ENCODE measurements at places on chromosomes 5 and 9.

DNA sequence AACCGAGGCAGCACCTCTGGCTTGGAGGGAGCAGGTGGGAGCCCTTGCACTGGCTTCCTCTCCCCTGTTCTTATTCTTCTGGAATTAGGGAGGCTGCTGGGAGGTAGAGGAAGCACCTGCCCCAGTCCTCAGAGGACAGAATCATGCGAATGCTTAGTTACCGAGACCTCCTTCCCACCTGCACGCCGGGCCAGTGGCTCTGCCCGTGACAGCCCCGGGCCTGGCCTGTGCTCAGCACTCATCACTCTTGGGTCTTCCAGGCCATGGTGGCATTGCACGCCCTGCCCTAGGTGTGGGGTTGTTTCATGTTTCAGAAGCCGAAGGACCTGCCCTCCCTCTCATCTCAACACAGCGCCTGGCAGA is 45.3 kb upstream of the NKD2 start:
- no peak for DNase-seq

DNA sequence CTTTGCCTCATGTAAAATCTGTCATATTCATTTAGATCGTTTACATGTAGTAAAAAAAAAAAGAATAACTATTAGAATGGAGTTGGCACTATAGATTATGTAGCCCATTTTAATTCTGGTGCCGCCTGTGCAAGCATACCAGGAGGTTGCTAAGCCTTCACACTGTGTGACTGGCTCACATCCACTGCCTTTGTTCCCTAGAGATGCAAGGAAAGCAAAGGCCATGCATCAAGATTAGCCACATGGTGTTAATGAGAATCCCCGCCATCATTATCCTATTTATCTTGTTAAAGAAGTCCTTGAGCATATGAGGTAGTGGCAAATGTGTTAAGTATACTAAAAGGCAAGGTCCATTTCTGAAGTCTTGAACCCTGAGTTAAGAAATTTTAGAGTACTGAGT is 279.6 kb downstream of the RFX3 start:
- peak; percentile 40 for DNase-seq

GRCh38 chr9:111481885-111482636 is 2.1 kb downstream of the ECPAS start:
- peak; percentile 53 for DNase-seq

DNA sequence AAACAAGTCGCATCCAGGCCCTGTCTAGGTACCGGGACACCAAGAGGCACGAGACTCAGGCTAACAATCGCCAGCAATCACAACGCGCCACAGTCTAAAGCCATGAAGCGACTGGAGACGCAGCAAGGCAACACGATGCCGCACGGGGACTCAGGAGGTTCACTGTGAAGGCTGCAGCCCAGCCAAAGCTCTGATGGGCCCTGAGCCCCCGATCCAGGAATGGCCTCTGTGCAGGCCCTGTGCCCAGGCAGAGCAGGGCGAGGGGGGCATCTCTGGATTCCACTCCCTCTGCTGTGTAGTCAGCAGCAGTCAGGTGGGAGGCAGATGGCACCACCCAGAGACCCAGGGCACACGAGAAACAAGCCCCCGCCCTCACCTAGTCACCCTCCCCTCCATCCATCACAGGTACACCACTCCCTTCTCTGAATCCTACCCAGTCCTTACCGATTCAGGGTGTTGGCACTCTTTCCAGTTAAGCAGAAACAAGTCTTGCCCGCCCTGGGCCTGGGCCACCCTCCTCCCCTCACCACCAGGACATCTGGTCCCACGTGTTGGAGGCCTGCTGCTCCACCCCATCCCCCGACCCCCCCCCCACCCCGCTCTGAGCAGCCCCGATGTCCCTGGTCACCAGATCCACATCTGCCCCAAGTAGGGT is 1.1 kb downstream of the RALGDS start:
- peak; percentile 31 for DNase-seq

GRCh38 chr5:150624334-150625163 is 15.9 kb upstream of the SYNPO start:
- no peak for DNase-seq

- DNase-seq, result peak; percentile 60
These were observed 13.9 kb downstream of the PRRC2B start for GRCh38 chr9:131407717-131408195.

- no peak for DNase-seq
These were observed 190.0 kb downstream of the MED10 start for GRCh38 chr5:6188344-6188743.

DNA sequence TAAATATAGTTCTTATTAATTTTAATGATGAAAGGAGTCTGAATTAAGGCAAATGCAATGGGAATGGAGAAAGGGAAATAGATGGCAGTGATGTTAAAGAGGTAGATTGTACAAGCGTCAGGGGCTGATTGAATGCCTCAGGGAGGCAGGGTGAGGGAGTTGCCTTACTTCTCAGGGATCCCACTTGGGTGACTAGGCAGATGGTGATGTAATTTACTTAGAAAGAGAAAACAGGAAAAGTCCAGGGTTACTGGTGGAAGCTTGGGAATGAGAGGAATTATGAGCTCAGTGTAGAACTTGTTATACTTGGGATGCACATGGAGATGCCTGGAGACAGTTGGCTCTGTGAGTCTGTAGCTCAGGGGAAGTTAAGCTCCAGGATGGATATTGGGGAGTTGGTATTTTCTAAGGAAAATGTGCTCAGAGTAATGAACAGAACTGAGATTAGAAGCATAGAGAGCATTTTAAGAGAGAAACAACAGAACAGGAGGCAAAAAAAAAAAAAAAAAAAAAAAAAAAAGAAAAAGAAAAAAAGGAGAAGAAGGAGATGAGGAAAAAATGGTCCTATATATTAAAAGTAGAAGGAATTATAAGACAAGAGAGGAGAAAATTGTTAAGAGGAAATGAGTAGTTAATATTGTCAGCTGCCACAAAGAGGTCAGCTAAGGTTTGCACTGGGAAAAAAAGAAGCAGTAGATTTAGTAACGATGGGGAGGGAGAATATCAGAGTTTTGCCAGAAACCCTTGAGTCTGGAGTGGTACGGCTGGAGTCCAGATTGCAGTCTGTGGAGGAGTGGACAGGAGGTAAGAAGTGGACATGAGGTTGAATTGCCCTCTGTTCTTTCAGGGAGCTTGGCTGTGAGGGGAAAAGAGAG is 88.0 kb upstream of the ELL2 start:
- no peak for DNase-seq

- peak; percentile 68 for DNase-seq
These were observed 130.0 kb downstream of the LHFPL2 start for GRCh38 chr5:78518365-78519197.

GRCh38 chr5:172678902-172679301 is 37.8 kb downstream of the NEURL1B start:
- DNase-seq, result no peak

GRCh38 chr5:40226906-40227305 is 452.8 kb upstream of the PTGER4 start:
- no peak for DNase-seq

- no peak for DNase-seq
These were observed 60.8 kb downstream of the SH3TC2 start for GRCh38 chr5:149002053-149002452.

- no peak for DNase-seq
These were observed 148.2 kb downstream of the GIN1 start for GRCh38 chr5:102971676-102972293.

- no peak for DNase-seq
These were observed 94.6 kb upstream of the IGFBPL1 start for GRCh38 chr9:38518826-38519225.

GRCh38 chr9:131347376-131348020 is 46.4 kb upstream of the PRRC2B start:
- no peak for DNase-seq

GRCh38 chr5:1670351-1670750 is 129.3 kb downstream of the MRPL36 start:
- DNase-seq, result no peak

DNA sequence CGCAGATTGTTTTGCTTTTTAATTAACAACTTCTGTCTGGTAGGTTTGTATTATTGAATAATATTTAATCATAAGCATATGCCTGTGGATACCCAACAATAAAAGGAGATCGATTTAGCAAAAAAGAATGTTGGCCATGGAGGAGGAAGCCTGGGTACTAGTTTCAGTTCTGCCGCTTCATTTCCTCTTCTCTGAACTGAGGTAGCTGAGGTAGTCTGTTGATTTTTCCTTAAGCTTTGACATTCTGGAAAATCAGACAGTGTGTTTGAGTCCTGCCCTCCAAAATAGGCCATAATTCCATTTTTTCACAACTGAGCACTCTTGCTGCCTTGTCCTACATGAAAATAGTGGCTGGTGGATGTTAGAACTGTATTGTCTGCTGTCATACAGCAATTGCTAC is 6.0 kb upstream of the GPR21 start:
- no peak for DNase-seq

- peak; percentile 45 for DNase-seq
These were observed 11.9 kb downstream of the LPCAT1 start for GRCh38 chr5:1511651-1512540.

DNA sequence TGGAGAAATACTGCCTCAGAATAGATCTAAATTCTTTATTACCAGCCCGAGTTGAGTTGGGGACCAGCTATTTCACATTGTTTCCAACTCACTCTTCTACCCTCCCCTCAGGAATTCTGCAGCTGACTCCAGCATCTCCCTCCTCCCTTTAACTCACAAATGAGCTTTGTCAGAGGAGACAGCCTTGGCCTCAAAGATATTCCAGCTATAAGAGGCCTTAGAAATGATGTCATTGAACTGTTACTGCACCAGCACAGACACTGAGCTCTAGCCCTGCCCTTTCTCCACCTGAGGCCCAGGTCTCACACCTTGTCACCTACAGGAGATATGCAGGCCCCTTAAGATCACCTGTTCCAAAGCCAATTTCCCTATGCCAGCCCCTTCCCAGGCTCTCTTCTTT is 78.4 kb upstream of the ATP10B start:
- DNase-seq, result no peak

- DNase-seq, result no peak
These were observed 86.8 kb downstream of the MELK start for GRCh38 chr9:36659500-36659899.

DNA sequence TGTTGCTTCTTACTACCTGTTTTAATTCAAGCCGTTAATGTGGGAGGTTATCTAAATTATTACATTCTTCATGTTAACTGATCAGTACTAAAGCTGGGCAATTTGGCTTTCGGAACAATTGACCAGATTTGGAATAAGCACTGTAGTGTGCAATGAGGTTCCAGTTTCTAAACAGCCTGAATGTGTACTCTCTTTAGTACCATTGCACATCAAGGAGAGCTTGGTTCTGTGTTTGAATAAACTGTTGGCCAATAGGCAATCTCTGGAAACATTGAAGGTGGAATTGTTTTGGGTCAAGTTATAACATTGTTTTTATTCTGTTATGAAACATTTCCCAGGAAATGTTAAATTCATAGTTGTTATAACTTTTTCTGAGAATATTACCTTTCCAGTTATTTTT is 105.2 kb downstream of the PBX3 start:
- DNase-seq, result no peak

GRCh38 chr5:175556794-175557193 is 78.4 kb downstream of the SFXN1 start:
- no peak for DNase-seq

DNA sequence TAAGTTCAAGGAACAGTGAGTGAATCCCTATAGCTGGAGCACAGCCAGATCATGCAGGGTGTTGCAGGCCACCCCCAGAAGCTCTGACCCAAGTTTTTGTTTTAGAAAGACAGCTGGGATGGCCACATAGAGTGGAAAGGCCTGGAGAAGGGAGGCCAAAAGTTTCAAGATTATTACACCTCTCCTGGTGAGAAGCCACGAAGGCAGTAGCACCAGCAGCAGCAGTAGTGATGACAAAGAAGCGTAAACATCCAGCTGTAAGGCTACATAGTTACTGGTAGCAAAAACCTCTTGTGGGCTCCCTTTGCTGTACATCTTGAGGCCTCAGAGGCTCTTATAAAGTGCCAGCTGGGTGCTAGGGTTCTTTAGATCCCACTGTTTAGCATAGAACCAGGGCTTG is 11.8 kb downstream of the ADAMTSL1 start:
- no peak for DNase-seq

GRCh38 chr9:134313470-134313869 is 12.8 kb upstream of the RXRA start:
- no peak for DNase-seq

GRCh38 chr5:32230356-32231099 is 56.4 kb upstream of the GOLPH3 start:
- no peak for DNase-seq

GRCh38 chr9:109483744-109484429 is 14.2 kb downstream of the PTPN3 start:
- DNase-seq, result no peak

DNA sequence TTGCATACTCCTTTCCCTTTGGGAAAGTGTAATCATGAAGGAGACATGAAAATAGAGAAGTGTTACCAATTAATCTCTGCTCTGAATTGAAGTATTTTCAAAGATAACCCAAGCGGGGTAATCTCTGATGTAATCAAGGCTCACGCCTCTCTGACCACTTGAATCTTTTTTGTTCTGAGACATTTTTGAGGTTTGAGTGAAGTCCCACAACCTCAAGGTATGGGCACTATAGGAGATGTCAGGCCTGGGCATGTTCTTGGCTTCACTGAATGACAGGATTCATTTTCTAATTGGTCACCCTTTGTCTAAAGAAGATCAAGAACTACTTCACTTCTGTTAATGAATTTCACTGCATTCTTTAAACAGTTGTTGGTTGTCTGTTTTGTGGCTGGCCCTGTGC is 23.7 kb downstream of the ENHO start:
- no peak for DNase-seq

- no peak for DNase-seq
These were observed 11.4 kb downstream of the GCNT4 start for GRCh38 chr5:75040973-75041372.

DNA sequence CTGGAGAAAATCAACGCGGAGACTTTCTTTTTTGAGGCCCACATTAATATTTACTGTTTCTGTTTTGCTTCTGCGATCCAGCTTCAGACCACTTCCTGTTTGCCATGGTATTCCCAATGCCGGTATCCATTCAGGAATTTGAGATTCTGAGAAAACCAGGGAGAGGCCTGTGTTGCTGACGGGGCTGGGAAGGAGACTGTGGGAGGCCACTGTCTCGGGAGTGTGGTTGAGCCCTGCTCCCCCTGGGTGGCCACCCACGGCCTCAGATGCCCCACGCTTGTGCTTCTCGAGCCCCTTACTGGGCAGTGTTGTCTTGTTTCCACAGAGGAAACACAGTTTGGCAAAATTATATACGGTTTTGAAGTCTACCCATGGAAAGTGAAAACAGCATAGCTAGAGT is 403.6 kb upstream of the IRX2 start:
- no peak for DNase-seq

DNA sequence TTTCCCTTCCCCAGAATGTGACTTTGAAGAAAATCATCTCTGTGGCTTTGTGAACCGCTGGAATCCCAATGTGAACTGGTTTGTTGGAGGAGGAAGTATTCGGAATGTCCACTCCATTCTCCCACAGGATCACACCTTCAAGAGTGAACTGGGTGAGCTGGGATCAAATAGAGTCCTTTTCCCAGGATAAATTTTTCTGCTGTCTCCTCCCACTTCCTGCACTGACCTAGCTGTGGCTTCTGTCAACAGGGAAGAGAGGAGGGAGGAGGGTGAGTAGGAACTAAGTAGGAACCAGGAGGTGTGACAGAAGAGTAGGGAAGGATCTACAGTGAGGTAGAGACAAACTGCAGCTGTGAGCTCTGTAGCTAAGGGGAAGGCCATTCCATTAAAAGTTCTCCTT is 69.3 kb downstream of the MAMDC2 start:
- no peak for DNase-seq

- DNase-seq, result no peak
These were observed 44.9 kb downstream of the PFDN1 start for GRCh38 chr5:140258016-140258415.

GRCh38 chr5:156582193-156582598 is 255.2 kb downstream of the SGCD start:
- no peak for DNase-seq

Measured in NCI-H524 treated with DMSO at 0.1 percent for 48 hours (cell line).